ENCODE measurements at places on chromosomes 11 and 22. TPM values are rescaled to one million over a fixed set of nuclear protein-coding genes. Genes with fewer than 3 reads are reported as not detected.
A peak's percentile ranks its signal among the peaks of the same experiment; 100 is the strongest.

The BATF2 gene
- polyA plus RNA-seq: 1.9 TPM

The ZBTB16 gene
- polyA plus RNA-seq: 5.0 TPM

The SLC22A6 gene
- not detected for polyA plus RNA-seq

- peak; percentile 86 for DNase-seq
Observed at GRCh38 chr11:114166897-114167323, 107.4 kb downstream of the ZBTB16 start.

DNA sequence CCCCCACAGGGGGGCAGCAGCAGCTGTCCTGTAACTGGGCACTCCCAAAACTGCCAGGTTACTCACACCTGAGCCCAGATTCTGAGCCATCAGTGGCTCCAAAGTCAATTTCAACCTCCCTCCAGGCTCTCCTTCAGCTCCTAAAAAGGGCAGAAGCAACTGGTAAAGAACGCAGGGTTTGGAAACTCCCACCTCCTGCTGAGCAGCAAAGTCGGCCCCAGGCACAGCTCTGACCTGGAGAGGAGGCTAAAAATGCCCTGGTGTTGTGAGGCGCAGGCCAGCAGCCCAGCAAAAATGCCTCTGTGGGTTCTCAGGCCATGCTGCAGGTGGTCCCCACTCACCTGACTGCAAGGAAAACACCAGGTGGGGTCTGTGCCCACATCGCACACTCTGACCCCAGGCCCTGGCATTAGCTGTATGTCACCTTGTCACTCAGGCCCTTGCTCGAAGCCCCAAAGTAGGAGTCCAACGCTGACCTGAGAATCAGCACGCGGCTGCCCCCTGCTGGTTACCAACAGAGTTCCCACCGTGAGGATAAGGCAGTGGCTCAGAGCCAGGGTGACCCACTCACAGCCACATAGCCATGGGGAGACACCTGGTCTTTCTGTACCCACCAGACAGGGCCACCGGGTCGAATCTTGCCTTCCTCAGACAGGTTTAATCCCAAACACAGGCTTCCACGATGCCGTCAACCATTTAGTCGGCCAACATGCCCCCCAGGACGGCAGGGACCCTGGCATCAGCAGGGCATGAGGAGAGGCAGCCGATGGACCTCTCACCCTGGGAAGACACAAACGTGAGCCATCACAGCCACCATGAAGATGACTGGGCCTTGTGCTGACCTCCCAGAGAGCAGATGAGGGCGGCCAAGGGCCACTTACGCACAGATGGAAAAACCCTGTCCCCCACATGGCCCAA, 11.1 kb downstream of the POLR3H start:
- peak; percentile 59 for DNase-seq

- no peak for DNase-seq
Observed at GRCh38 chr22:44186121-44186510, 5.4 kb downstream of the PARVG start.

DNA sequence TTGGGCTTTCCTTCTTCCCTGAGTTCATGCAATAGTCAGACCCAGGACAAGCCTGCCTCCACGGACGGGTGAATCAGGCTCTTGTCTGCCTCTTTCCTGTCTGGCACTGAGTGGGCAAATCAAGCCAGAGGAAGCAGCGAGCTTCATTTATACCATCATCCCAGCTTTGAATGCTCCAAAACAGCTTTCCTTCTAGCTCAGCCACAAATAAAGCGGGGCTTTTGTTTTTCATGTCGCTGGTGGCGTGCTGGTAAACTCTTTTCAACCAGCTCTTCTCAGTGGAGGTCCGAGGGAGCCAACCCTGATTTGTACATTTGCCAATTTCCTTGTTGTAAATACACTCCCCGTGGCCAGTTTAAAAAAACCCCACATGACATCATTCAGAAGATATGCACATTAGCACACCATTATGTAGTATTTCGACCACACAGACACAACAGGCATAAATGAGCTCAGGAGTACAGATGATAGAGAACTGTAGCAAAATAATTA, 8.6 kb downstream of the C11orf91 start:
- DNase-seq: peak; percentile 92

- no peak for DNase-seq
Observed at GRCh38 chr22:38489142-38489541, 17.0 kb downstream of the DDX17 start.

- DNase-seq: peak; percentile 38
Observed at GRCh38 chr22:22207845-22208564, 36.6 kb upstream of the VPREB1 start.

DNA sequence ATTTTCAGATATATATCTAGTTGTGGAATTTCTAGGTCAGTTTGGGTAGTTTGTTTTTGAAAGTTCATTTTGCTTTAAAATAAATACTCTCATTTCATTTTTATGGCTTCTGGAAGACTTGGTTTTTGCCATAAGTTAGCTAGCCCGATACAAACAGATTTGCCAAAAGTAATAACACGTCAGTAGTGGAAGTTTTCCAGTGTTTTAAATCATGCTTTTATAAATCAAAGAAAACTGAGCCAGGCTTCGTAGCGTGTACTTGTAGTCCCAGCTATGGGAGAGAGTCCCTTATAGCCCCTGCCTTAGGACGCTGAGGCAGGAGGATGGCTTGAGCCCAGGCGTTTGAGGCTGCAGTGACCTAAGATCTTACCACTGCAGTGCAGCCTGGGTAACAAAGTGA, 21.7 kb upstream of the MICALL1 start:
- DNase-seq: peak; percentile 92

DNA sequence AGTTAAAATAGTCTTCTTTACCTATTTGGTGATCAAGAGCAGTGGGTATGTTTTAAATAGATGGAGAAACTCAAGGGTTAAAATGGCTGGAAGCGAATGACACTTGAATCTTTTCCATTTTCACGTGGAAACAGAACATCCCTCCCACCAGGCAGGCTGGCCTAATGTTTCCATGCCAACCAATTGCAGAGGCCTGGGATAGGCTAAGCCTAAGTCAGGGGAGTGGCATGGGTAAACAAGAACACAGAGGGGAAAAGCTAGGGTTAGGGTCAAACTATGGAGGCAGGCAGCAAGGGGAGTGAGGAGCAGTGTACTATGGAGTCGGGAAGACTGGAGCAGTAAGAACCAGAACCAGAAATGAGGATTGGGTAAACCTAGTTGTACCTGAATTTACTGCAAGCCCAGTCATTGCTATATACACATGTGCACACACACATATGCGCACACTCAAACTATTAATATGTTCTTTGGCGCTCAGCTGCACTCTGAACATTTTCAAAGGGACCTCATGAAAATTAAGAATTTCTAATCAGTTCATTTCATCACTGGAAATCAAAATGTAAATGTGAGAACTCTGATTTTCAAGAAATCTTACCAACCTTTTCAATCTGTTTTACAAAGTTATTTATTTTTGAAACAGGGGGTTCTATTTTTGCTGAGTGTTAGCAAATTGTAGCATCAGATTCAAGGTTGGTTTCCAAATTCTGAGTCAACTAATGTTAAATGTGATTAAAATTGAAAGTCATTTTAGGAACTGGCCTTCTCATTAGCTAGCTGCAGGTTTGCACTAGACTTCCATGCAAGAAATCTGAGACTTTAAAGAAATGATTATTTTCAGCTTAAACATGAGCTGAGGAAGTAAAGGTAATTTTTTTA, 327.0 kb upstream of the CCDC90B start:
- peak; percentile 32 for DNase-seq

DNA sequence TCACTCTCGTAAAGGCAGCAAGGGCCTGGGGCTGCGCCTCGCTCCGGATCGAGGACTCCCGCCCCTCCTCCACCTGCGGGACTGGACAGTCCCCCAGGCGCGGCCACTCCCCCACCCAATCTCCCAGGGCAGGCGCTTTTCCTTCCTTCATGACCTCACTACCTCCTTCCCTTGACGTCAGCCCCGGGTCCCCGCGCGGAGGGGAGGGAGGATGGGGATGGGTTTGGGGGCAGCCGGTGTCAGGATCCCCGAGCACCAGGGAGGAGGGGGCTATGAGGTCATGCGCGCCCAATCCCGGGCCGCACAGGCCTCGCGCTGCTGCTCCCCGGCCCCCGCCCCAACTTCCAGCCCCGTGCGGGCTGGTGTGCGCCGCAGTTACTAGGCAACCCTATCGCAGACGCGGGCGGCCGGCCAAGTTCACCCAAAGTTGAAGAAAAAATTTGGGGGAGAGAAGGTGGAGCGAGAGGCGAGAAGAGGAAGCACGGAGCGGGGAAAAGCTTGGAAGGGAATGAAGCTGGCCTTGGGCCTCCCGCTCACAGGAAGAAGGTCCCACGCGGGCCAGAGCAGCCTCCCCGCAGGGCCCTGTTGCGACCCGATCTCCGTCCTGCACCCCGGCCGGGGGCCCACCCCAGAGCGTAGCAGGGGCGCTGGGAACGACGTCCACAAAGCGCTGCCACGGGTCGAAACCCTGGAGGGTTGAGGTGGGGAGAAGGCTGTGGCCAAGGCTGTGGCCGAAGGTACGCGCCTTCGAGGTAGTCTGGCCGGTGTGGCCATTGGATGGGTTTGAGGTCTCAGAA, 8.3 kb downstream of the WT1 start:
- peak; percentile 16 for DNase-seq

- no peak for DNase-seq
Observed at GRCh38 chr22:33737662-33738061, 182.6 kb downstream of the LARGE1 start.

DNA sequence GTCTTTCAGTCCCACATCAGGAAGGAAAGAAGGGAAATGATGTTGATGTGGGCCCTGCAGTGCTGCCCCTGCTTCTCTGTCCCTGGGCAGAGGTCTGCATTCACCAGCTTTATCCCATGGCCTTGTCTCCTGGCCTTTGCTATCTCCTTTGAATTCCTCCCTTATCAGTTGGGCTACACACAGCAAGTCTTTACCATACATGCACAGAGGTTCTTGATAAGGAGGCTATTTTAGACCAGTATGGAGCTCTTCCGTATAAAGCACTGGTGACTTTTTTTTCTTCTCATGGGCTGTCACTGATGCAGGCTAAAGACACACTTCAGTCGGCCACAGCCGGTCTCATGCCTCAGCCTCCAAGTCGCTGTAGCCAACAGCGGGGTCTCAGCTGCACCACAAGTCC, 20.2 kb downstream of the MYO18B start:
- DNase-seq: no peak

DNA sequence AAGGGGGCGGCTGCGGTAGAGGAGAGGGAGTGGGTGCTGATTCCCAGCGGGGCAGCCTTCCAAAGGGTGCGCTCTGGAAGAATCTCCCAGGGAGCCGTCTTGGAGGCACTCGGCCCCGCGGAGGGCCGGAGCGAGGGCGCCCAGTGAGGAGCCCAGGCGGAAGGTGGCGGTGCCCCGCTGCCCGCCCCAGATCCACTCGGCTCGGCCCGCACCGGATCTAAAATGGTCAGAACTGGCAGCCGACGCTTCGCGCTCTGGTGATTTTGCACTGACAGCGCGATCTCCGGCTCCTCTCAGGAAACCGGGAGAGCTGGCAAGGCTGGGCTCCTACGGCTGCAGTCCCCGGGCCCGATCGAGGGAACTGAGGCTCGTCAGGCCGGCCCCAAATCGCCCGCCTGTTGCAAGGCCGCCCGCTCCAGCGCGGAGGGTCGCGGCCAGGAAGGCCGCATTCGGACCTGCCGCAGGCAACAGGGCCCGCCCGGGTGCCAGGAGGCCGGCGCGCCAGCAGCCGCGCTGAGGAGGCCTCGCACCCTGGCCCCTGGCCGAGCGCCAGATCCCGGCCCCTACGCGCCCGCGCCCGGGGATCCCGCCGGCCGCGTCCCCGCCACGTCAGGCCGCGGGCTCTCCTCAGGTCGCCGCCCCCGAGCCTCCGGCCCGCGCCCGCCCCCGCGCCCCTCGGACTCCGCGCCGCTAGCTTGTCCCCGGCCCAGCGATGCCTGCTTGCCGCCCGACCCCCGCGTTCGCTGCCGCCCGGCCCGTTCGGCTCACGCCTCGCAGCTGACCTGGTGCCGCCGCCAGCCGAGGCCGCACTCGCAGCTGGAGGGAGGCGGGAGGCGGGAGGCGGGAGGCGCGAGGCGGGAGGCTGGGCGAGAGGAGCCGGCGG, at the start of gene KLHL22:
Gene KLHL22 (minus strand): TSS at position 818 of the 883 bp plus-strand sequence. CDS start 6,584 bp downstream, outside the sequence.
- DNase-seq: no peak

GRCh38 chr11:89625171-89625570, 84.9 kb upstream of the TRIM77 start:
- DNase-seq: no peak

- no peak for DNase-seq
Observed at GRCh38 chr22:41979423-41980250, 10.4 kb downstream of the SEPTIN3 start.

DNA sequence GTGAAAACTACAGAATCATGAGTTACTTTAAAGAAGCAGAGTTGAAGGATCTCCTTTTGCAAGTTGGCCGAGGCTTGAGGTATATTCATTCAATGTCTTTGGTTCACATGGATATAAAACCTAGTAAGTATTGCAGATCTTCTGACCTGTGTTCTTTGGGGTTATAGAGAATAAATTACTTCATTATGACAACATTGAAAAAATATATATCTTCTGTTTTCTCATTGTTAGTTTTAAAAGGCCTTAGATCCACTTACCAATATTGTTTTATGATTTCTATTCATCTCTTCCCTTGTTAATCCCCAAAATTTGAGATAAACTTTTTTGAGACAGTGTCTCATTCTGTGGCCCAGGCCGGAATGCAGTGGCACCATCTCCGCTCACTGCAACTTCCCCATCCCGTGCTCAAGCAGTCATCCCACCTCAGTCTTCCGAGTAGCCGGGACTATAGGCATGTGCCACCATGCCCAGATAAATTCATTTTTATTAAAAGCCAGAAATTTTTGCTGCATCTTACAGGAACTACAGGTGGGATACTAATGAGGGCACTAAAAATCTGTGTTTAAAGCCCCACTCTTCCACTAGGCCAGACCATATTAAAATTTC, 8.2 kb downstream of the WEE1 start:
- no peak for DNase-seq

DNA sequence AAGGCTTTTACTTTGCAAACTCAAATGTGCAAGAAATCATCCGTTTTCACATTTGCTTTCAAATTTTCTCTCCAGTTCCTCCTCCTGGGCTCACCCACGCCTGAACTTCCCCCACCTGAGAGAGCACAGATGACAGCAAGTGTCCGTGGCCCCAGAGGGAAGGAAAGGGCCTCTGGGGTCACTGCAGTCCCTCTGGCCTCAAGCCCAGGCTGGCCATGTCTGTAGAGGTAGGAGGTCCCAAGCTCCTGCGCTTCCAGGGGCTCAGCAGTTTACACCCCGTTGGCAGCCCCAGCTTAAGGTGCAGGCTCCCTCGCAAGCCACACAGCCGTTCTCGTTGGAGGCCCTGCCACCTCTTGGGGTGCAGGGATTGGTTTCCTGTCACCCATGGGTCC, 40.5 kb upstream of the PRDM11 start:
- no peak for DNase-seq

DNA sequence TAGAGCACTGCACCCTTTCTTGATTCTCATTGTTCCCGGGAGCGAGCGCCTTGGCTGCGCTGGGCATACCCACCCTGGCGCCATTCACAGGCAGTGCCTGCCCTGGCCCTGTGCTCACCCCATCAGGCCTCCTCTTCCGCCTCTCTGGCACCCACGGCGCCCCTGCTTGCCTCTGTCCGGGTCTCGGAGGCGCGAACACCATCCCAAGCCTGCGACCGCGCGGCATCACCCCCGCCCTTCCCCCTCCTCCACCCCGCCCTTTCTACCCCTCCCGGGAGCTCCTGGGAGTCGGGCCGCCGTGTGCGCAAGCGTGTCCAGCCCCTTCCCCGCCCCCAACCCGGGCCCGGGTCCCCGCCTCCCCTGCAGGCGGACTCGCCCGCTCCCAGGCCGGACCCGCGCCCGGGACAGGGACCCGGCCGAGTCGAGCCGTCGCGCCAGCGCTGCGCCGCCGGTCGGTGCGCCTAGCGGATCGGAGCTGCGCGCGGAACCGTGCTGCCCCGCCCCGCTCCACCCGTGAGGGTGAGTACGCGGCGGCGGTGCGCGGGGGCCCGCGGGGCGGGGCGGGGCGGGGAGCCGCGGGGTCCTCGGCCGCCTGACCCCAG, at the start of gene ST3GAL4:
Gene ST3GAL4 (plus strand): TSS at position 363 of the 602 bp plus-strand sequence. CDS start 50,470 bp downstream, outside the sequence.
- peak; percentile 93 for DNase-seq

Data from muscle of leg (tissue), 16 donors.